ENCODE measurements at places on chromosomes 5 and 9. TPM values are rescaled to one million over a fixed set of nuclear protein-coding genes. Genes with fewer than 3 reads are reported as not detected.

The MED27 gene
- 19.9 TPM for total RNA-seq

The CNTNAP3 gene
- total RNA-seq, result 0.37 TPM

The MRNIP gene
- total RNA-seq, result 22.5 TPM

The TMEM174 gene
- total RNA-seq, result not detected

The GBGT1 gene
- 1.4 TPM for total RNA-seq

The HSPB3 gene
- total RNA-seq, result 498 TPM

The NEURL1B gene
- 3.8 TPM for total RNA-seq

The WDR38 gene
- total RNA-seq, result 0.16 TPM

The LHX2 gene
- not detected for total RNA-seq

The GPR21 gene
- total RNA-seq, result not detected

The CDH6 gene
- not detected for total RNA-seq

GRCh38 chr9:127223266-127223665 lies 41.3 kb upstream of the GARNL3 start:
- no peak for DNase-seq

DNA sequence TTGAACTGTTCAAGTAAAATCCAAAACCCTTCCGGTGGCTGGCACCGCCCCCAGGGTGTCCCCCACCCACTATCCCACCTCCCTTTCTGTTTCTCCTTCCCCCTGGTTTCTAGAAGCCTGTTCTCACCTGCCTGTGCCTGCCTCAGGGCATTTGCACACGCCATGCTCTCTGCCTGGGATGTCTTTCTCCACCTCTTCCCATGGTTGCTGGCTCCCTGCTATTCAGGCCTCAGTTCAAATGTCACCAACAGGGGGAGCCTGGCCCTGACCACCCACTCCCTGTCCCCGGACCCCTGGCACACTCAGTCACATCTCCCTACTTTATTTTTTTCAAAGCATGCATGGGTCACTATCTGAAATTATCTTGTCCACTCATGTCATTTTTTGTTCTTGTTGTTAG lies 39.9 kb upstream of the EEIG1 start:
- no peak for DNase-seq

DNA sequence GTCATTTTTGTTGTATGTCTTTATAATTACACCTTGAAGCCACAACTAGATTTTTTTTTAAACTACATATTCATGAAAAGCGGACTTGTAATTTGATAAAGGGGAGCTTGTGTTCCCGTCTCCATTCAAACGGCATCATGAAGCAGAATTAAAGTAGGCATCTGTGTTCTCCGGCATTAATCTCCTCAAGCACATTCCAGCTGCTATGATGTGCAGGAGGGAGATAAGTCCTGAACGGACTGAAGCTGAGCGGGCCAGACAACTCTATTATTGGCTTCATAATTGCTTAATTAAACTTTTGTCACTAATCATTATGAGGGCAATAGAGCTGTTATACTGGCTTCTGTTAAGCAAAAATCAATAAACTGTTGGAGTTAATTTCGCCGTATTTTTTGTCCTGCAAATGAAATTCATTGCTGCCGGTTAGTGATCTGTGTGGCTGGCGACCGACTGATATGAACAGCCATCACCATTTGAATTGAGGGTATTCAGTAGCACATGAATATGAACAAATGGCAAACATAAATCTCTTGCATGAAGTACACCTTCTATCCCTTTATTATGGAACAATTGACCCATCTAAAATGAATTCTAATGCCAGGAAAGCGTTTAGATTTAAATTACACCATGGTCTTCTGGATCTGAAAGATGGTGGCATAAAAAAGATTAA lies 408.8 kb upstream of the IRX1 start:
- no peak for DNase-seq

DNA sequence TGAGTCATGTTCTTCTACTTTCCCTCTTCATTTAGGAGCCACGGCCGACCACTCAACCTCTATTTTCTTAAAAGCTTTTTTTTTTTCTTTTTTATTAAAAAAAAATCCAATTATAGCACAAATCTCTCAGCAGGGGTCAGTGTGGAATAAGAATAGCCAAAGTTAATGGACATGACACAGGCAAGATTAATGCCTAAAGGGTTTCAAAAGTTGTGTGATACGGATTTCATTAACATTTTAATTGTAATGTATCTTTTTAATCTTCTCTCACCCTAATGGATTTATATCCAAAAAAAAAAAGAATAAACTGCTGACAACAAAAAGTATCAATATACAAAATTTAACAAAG lies 5.4 kb downstream of the NACC2 start:
- peak; percentile 54 for DNase-seq

DNA sequence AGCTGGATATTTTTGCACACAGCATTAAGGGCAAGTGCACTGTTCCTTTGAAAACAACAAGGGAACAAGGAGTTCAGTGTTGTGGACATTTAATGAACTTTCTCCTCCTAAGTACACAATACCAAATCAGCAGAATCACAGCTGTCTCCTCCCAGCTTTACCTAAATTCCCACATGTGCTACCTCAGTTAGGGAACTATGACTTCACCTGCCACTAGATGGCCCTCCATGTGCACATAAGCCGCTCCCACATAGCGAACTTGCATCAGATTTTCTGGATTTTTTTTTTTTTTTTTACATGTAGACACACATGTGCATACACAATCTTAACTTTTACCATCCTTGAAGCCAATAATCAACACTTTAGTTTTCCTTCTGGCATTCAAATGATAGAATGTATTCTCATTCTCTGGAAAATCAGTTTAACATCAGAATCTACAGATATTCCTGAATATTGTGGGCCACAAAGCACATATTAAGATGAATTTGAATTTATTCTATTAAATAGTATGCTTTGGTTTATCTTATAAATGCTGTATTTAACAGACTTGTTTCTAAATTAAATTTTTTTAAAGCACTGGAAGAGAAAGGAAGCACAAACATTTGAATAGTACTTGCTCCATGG lies 123.6 kb downstream of the PALM2AKAP2 start:
- DNase-seq, result peak; percentile 69

DNA sequence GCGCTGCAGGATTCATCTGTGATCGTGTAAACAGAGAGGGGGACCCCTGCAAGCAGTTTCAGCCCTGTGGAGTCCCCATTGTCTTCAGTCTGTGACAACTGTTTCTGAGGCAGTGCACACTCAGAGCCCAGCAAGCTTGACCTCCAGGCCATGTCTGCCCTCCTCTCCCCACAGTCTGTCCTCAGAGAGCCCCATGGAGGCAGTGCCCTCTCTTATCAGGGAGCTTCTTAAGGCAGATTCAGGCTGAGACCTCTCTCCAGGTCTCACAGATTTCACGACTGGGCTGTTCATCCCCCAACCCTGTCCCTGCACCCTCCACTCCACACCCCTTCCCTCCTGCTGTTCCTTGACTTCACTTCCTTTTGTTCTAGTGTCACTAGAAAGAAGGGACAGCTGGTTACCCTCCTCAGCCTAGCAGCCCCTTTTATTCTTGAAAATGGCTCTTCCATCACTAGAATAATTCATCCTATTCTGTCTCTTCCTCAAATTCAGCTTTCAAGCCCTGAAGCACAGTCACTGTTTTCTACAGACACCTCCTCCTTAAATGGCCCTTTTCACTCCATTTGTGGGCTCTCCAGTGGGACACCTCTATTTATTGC lies 218.4 kb downstream of the MED10 start:
- DNase-seq, result no peak

DNA sequence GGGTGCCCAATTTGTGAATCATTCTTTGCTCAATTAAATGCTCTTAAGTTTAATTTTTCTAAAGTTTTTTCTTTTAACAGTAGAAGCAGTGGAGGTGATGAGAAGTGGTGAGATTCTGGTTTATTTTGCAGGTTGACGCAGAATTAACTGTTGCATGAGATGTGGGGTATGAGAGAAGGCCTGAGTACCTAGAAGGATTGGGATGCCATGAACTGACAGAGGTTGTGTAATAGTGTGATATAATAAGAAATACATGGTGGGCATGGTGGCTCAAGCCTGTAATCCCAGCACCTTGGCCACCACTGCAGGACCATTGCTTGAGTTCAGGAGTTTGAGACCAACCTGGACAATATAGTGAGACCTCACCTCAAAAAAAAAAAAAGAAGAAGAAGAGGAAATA lies 8.4 kb upstream of the SH3TC2 start:
- no peak for DNase-seq

- DNase-seq, result no peak
Observed at GRCh38 chr5:167797933-167798332, 493.5 kb upstream of the WWC1 start.

- DNase-seq, result no peak
Observed at GRCh38 chr9:136668983-136669790, 6.5 kb downstream of the EGFL7 start.

DNA sequence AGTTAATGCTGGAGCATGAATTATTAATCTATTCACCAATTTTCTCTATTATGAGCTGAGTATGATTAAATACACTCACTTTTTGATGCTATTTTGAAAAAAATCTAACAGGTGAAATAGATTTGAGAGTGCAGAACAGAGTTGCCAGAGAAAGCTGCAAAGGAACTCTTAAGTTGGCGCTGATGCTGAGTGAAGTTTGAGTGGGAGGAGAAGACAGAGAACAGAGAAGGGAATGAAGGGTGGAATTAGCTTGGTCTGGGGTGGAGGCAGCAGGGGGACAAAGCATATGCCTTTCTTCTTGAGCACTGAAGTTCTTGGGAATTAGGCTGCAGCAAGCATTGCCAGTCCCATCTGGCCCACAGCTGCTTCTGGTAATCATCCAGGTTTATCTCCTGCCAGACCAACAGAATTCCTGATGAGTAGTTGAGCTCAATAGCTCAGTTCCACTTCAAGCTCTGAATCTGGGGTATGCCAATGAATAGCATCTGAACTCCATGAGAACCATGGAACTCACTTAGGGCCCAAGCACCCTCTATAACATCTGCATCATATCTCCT lies 290.1 kb downstream of the HINT1 start:
- no peak for DNase-seq

DNA sequence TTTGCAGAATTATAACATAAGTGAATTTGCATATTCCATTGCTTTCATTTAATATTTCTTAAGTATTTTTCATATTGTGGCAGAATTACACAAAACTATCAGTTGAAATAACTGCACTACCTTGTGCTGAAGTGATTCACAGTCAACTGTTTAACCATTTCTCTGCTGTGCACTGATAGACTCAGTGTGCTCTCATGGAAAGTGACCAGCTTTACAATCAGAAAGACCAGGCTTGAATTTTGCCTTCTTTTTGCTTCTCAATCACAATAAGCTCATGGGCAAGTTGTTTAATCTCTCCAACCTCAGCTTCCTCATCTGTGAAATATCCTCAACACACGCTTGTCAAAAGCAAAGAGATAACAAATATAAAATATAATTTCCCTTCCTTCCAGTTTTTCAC lies 18.3 kb downstream of the CDK5RAP2 start:
- DNase-seq, result no peak

- DNase-seq, result no peak
Observed at GRCh38 chr9:14092344-14092743, 221.6 kb downstream of the NFIB start.

DNA sequence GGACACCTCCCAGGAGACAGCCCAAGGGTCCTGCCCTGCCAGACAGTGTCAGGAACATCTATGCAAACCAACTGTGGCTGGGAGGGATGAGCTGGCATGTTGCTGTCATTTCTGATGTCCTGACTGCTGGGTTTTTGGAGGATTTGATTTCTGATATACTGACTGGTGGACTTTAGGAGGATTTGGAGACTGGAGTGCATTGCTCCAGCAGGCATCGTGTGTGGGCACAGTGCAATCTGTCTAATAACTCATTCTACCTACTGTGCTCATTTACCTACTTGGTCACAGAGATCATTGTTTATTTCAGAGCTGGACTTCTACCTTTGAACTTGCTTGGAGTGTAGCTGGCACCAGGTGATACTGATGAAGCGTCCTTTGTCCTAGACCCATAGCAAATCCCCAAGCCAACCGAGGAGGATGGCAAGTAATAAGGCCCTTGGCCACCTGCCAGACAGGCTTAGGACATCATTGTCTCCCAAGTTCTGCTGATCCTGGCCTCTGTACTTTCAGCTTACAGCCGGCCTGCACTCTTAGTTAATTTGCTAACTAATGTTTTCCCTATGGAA lies 124.3 kb upstream of the ICE1 start:
- no peak for DNase-seq

DNA sequence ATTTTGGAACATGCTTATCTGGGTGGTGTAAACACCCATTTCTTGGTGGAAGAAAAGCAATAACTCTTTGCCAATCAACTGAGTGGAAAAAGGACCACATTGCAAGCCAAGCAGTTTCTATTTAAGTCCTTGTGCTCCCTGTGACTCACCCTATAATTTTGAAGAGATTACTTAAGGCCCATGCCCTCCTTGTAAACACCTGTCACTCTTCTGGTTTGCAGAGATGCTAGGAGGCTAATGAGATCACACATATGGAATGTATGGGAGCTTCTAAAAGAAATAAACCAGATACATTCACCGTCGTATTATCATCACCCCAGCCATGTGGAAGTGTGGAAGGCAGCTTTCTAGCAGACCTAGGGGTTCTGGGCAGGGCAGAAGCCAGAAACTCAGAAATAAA lies 337.1 kb downstream of the GADD45G start:
- peak; percentile 96 for DNase-seq

DNA sequence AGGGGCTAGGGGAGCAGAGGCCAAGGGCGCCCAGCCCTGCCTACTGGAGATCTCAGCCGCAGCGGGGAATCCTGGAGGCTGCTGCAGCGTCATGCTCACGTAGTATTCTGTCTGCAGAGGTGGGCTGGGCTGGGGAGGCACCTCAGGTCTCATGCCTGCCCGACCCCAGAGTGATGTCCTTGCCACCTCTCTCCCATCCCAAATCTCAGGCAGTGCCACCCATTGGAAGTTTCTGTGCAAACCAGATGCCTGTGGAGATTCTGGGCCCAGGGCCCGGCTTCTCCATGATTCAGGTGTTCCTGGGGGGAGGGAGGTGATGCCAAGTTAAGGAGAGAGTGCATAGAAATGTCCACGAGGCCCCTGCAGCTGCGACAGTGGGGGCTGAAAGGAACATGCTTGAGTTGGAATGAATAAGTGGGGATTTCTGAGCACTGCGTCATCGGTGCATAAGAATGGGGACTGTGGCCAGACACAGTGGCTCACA lies 72.0 kb downstream of the ANKRD33B start:
- no peak for DNase-seq

- no peak for DNase-seq
Observed at GRCh38 chr5:155098433-155098832, 84.9 kb downstream of the KIF4B start.

DNA sequence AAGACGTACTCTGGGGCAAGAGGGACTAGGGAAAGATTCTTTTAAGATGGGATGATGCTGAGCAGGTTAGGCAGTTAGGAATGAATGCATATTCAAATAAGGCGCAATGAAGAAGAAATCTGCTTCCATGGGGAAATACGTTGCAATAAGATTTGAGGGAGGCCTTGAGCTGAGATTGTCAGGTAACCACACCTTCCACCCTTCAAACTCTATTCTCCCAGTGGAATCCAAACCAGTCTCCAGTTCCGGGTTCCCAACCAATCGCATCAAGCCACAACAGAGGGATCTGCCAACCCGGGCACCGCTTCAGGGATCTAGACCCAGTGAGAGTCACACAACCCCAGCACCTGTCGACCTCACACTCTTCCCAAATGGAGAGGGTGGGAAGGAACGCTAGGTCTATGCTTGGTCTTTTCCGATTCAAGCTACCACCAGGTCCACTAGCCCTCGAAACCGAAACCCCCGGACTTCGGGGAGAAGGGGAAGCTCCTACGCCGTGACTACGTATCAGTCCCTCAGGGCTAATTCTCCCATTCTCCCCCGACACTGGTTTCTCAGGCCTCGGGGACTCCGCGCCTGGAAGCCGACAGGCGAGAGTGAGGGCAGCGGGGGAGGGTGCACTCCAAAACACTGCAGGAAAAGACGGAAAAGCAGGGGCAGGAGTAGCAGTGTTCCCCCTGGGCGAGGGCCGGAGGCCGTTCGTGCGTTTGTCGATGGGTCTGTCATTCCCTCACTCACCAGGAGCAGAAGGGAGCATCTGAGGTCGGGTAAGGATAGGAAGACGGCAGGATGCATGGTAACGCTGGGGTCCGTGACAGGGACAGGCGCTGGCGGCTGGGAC lies 534 bp downstream of the ERP44 start:
- peak; percentile 75 for DNase-seq

Data from myocyte (in vitro differentiated cells).